ENCODE measurements at places on chromosomes 2 and 18.
A peak's percentile ranks its signal among the peaks of the same experiment; 100 is the strongest.

DNA sequence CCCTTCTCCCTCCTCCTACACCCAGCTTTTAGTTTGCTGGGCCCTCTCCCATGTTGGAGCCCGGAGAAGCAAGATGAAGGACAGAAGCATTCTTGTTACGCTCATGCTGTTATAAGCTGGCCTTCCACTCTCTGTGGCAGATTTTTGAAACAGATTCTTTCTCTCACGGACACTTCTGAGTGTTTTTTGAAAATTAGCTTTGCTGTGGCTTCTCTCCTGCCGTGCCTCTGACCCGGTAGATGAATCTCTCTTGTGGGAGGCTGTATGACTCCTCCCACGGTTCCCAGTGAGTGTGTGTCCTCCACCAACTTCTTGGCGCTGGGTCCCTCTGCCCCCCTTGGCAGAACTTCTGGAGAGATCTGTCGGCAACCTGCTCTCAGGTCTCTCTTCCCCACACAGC, 269.3 kb upstream of the MYT1L start:
- no peak for DNase-seq

- DNase-seq: no peak
Observed at GRCh38 chr2:23806201-23806600, 120.7 kb downstream of the ATAD2B start.

DNA sequence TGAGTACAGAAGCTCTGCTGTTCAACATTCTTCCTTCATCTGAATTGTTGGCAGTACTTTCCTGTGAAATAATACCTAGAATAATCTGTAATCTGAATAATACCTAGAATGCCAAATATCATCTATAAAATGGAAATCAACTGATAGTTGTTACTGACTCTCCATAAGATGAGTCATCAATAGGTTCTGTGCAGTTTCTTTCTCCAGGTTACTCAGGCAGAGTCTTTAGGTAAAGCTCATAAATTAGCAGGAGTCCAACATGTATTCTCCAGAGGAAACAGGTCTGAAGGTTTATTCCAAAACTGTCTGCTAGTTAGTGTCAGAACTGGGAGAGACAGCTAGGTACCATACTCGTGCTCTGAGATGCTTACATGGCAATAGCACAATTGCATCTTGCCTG, 282.0 kb upstream of the MAP2 start:
- DNase-seq: no peak

- DNase-seq: no peak
Observed at GRCh38 chr2:171136024-171136423, 24.7 kb downstream of the TLK1 start.

- no peak for DNase-seq
Observed at GRCh38 chr2:113922335-113922734, 32.4 kb downstream of the ACTR3 start.

- no peak for DNase-seq
Observed at GRCh38 chr2:27006602-27007415, 26.0 kb upstream of the TMEM214 start.

- DNase-seq: no peak
Observed at GRCh38 chr2:152879275-152879674, 160.9 kb downstream of the ARL6IP6 start.

- no peak for DNase-seq
Observed at GRCh38 chr2:10620481-10620880, 69.3 kb downstream of the NOL10 start.

DNA sequence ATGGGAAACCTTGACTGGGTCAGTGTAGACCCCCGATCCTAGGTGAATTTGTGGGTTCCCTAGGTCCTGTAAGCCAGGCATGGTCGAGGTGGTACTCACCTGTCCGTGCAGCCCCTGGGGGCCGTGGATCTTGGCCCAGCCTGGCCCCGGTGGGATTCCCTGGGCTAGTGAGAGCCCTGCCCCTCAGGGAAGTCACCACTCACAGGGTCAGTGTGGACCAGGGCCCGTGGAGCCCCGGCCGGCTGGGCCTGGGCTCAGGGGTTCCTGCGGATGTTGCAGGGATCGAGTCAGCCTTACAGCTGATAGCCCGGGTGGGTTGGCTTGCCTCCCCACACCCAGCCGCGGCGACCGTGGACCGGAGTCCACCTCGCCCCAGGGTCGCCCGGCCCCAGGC, 528 bp downstream of the ATG9A start:
- no peak for DNase-seq

- DNase-seq: no peak
Observed at GRCh38 chr2:136116813-136117390, 1.0 kb downstream of the CXCR4 start.

DNA sequence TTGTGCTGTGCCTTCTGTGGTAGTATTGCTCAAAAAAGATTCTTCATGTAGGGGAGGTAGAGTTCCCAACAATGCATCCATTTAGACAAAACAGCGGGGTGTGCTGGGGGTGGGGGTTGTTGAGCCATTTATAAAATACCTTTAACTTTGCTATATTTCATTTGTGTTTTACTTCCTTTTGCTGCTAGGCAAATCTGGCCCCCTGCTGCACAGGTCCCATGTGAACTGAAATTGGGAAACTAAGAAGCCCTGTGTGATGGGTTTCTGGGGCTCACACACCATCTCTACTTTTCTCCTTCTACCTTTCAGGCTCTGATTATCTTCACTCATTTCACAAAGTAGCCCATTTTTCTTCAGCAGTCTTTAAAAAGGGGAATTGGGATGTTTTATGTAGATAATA, 52.7 kb upstream of the ITGA4 start:
- DNase-seq: no peak

DNA sequence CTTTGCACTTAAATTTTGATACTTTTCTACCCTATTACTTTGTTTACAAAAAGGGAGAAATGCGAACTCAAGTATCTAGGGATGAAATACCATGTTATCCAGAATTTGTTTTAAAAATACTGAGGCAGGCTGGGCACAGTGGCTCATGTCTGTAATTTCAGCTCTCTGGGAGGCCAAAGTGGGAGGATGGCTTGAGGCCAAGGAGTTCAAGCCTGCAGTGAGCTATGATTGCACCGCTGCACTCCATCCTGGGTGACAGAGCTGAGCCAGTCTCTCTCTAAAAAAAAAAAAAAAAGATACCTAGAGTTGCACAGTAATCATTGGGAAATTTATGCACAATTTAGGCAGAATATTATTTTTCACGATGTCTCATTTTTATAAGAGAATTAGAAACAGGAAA, 12.4 kb upstream of the VAPA start:
- no peak for DNase-seq

DNA sequence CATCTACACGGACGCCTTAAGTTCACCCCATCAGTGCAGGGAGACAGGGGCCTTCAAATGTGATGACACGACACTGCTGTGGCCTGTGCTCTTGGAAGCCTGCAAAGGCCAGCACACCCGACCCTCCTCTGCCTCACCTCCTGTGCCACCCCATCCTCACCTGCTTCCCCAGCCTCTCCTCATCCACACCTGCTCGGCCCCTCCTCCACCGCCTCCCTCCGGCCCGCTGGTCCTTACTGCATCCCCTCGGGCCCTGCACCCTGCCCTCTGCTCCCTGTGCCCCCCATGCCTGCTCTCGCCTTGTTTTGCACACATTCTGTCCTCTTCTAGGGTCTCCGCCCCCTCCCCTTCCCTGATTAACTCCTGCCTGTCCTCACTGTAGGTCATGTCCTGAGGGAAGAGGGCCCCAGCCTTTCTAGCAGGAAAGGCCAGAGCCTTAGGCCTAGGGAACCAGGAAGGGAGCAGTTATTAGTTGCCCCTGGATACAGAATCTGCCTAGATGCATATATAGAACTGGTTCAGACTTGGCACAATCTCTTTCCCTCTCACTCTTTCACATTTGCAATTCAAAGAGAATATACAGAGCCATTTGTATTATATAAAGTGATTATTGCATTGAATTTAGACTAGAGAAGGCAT, 39.4 kb downstream of the TRAPPC12 start:
- DNase-seq: no peak

DNA sequence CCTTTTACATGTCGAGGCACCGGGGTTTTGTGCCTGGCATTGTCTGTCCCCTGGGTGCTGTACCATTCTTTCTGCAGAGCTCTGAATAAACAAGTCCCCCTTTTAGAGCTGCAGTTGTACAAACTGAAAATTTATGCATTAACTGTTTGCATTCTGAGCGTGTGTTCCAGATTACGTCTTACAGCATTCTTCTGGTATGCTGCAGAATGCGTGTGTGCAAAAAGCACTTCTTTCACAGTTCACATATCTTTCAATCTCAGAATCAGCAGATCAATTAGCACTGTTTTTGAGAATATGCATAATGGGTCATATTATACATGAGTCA, 27.5 kb downstream of the MEIS1 start:
- no peak for DNase-seq

GRCh38 chr2:221554769-221555493, 17.2 kb downstream of the EPHA4 start:
- DNase-seq: no peak

GRCh38 chr2:231341100-231341499, 54.4 kb upstream of the B3GNT7 start:
- DNase-seq: no peak

GRCh38 chr2:47070155-47070919, 84.8 kb downstream of the STPG4 start:
- no peak for DNase-seq

DNA sequence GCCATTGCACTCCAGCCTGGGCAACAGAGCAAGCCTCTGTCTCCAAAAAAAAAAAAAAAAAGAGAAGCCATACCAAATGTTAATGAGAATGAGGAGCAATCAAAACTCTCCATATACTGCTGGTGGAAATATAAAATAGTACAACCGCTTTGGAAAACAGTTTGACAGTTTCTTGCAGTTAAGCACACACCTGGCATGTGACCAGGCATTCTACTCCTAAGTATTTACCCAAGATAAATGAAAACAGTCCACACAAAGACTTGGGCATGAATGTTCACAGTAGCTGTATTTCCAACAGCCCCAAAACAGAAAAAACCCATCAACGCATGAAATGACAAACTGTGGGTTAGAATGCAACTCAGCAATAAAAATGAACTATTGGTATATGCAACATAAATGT, 76.0 kb upstream of the ST8SIA5 start:
- no peak for DNase-seq

DNA sequence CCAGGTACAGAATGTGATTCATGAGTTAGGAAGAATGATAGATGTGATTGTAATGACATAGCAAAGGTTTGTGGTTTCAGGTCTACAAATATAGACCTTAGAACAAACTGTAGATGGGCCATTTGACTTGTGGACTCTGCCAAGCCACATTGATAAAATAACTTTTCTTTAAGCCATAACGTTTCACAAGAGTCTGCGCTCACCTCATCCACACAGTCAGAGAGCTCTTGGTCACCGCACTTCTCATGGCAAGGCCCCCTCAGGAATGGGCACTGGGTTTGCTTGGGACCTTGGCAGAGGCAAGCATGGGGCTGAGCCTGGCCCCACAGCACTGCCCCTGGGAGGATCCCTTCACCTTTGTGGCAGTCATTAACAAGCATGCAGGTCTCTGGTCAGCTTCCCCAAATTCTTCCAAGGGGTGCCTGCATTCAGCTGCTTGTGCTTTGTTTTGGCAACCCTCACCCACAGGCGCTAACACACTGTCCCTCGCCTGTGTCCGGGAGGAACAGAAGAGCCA, 14.0 kb downstream of the ARMC9 start:
- no peak for DNase-seq

- no peak for DNase-seq
Observed at GRCh38 chr18:75122334-75122958, 86.5 kb downstream of the PTGR3 start.

GRCh38 chr2:39513641-39514094, 76.6 kb upstream of the MAP4K3 start:
- DNase-seq: peak; percentile 59

DNA sequence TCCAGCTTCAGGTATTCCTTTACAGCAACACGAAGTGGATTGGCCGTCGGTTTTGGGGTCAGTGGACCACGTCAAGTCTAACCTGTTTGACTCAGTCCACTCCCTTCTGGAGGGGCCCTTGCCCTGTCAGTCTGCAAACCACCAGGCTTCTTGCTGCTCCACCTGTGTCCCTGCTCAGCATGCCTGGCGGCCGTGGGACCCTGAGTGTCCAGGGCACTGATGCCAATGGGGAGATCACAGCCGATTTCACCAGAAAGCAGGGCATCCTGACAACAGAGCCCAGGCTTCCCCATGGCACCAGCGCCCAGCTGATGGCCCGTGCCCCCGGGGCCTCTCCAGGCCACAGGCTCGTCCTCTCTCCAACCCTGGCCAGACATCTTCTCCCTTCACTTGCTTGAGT, 41.2 kb upstream of the HS6ST1 start:
- DNase-seq: no peak

- DNase-seq: no peak
Observed at GRCh38 chr2:135768863-135769262, 27.2 kb downstream of the UBXN4 start.

DNA sequence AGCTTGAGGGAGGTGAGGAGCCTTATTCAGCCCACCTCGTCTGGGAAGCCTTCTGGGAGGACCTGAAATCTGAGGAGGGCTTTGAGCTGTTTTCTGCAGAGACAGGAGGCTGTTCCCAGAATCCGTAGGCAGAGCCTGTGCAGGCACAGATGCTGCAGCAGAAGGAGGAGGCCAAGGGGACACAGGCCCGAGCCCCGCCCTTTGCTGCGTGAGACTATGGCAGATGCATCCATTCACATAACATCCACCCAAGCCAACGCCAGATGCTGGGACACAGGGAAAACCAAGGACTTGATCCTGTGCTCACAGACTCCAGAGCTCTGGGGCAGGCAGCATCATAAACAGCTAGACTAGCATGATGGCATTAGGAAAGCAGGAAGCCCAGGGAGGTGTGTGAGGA, 98.2 kb downstream of the KCNF1 start:
- no peak for DNase-seq

DNA sequence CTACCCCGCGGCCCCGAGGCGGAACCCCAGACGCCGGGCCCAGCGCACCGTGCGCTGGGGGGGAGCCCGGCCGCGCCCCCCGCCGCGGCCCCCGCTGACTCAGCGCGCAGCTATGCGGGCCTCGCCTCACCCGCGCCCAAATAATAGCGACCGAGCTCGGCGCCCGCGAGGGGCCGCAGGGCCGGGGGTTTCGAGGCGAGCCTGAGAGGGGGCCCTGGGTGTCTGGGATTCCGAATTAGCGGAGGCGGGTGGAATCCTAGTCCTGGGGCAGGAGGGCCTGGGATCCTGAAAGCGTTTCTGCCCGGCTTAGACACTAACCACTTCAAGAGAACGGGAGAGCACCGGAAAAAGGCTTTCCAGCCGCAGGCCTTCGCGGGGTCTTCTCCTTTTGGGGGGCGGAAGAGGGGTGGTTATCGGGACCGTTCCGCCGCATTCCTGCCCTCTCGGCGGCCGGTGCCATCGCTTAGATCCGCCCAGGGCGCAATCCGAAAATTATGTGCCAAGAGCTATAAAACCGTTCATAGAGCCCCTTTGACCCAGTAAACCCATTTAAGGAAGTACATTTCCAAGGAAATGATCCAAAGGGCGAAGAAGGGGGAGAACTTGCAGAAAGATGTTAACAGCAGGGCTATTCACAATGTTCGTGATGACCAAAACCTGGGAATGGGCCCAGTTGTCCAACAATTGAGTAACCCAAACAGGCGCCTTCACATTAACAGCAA, 681 bp upstream of the ROCK2 start:
- peak; percentile 18 for DNase-seq
